Activated T-cell treated with anti-CD3 and anti-CD28 coated beads for 1 hour (primary cell): ENCODE measurements at places on chromosomes 4 and X.

- no peak for DNase-seq
These were observed 147.0 kb upstream of the LEF1 start for GRCh38 chr4:108315694-108316093.

- no peak for DNase-seq
These were observed 25.9 kb downstream of the OFD1 start for GRCh38 chrX:13760426-13760825.

- no peak for DNase-seq
These were observed 1934.2 kb upstream of the IGFBP7 start for GRCh38 chr4:59044286-59044900.

GRCh38 chr4:126957556-126957955 is 675.2 kb upstream of the INTU start:
- no peak for DNase-seq

DNA sequence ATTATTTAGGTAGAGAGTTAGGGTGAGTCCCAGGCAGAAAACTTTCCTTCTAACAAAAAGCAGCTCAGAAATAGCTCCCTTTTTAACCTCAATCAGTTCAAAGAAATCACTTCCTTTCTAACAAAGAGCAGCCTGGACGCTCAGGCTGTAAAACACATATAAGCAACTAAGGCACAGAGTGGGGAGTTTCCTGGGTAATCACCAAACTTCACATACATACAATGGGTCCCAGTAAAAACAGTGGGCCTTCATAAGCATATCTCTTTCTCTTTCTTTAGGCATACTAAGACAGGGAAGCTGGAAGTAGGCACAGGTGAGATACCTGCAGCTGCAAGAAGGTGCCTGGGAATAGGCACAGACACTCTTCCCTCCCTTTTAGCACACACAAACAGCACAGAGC is 4.9 kb upstream of the NAF1 start:
- no peak for DNase-seq

- DNase-seq = no peak
These were observed 154.9 kb upstream of the TECRL start for GRCh38 chr4:64564126-64564525.

DNA sequence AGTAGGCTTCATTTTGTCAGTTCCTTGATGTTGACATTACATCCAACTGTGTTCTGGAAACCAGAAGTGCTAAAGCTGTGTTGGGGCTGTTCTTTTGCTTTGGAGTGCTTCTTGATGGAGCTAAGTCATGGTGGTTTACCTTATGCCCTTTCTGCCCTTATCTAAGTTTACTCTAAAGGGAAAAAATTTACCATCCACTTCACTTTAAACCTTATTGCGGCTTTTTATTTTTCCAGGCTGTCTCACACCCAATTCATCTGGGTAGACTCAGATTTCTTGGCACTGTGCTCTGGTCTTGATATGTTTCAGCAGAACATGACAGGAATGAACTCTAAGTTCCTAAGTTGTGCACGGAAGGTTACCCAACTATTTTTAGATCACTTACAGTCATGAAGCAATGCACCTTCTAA is 104.7 kb upstream of the TTC29 start:
- no peak for DNase-seq

GRCh38 chr4:138401334-138401733 is 159.2 kb upstream of the SLC7A11 start:
- no peak for DNase-seq

GRCh38 chrX:1134976-1135375 is 77.5 kb downstream of the CRLF2 start:
- no peak for DNase-seq

DNA sequence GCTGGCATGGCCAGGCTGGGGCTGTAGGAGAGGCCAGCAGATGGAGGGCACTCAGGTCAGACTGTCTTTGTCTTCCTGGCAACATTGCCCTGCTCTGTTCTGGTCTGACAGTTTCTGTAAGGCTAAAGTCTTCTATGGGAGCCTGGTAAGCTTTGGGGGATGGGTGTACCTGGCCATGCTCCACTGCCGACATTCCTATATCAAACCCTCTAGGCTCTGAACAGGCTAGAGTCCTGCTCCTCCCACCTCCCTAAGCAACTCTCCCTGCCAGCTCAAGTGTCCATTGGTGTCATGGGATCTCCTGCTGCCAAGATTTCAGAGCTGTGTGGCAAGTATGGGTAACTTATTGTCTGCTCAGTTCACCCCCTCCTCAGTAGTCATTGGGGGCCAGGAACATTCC is 163.5 kb upstream of the UGT8 start:
- no peak for DNase-seq
